ENCODE measurements at places on chromosomes 3 and 15. TPM values are rescaled to one million over a fixed set of nuclear protein-coding genes. Genes with fewer than 3 reads are reported as not detected.

RNF7 gene
- 198 TPM for total RNA-seq

- no peaks in the 10 kb centered on the region for H3K36me3 ChIP-seq
- DNase-seq = no peak
- H3K4me3 ChIP-seq = no peak overlapping the region
- H3K27me3 ChIP-seq = no peaks in the 10 kb centered on the region
Observed at GRCh38 chr3:23217872-23218554, 14.9 kb downstream of the UBE2E2 start.

- no peaks in the 10 kb centered on the region for H3K36me3 ChIP-seq
- H3K27ac ChIP-seq = no peak overlapping the region
- H3K27me3 ChIP-seq = no peaks in the 10 kb centered on the region
- no peak overlapping the region for H3K4me3 ChIP-seq
- peaks cover 19% of the 10 kb centered on the region for H3K4me1 ChIP-seq
Observed at GRCh38 chr3:119177321-119177720, 3.9 kb downstream of the UPK1B start.

GRCh38 chr3:72319194-72320094, 528.8 kb downstream of the SHQ1 start:
- H3K27me3 ChIP-seq = no peaks in the 10 kb centered on the region
- peak; percentile 57 for DNase-seq
- H3K27ac ChIP-seq = 0 out of 2 replicates have a peak overlapping the region, but pooled peaks have one; percentile 12
- H3K4me3 ChIP-seq = no peak overlapping the region
- H3K4me1 ChIP-seq = 0 out of 2 replicates have a peak, but pooled peaks cover 10% of the 10 kb centered on the region

GRCh38 chr3:177529716-177530335, 332.5 kb upstream of the TBL1XR1 start:
- peak; percentile 30 for DNase-seq
- no peak overlapping the region for H3K4me3 ChIP-seq
- peaks cover 28% of the 10 kb centered on the region for H3K4me1 ChIP-seq
- H3K36me3 ChIP-seq = no peaks in the 10 kb centered on the region
- no peak overlapping the region for H3K27ac ChIP-seq

MITF gene
- total RNA-seq = 0.38 TPM

TRIM59 gene
- 14.8 TPM for total RNA-seq

RAB6B gene
- 0.38 TPM for total RNA-seq

- DNase-seq = no peak
- H3K27ac ChIP-seq = no peak overlapping the region
- no peaks in the 10 kb centered on the region for H3K4me1 ChIP-seq
- no peak overlapping the region for H3K4me3 ChIP-seq
- H3K36me3 ChIP-seq = no peaks in the 10 kb centered on the region
- no peaks in the 10 kb centered on the region for H3K27me3 ChIP-seq
Observed at GRCh38 chr15:26109203-26109602, 246.1 kb upstream of the ATP10A start.

DNA sequence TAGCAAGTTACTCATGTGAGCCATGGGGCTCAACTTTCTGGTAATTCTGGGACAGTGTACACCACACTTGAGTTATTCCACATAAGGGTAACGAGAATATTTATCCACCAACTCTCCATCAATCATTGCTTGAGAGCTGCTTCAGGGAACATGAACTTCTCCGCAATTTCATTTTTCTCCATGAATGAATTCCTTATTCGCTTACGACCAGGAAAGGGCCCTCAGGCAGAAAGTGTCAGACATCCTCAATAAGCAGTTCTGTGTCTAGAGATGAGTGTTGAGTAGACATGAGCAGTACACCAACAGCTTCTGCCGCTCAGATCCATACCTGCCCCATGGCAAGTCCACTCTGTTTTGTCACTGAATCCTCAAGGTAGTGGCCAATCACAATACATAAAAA, 24.8 kb upstream of the IQCF2 start:
- H3K4me3 ChIP-seq = no peak overlapping the region
- DNase-seq = no peak
- no peak overlapping the region for H3K27ac ChIP-seq
- H3K4me1 ChIP-seq = no peaks in the 10 kb centered on the region
- H3K36me3 ChIP-seq = no peaks in the 10 kb centered on the region
- no peaks in the 10 kb centered on the region for H3K27me3 ChIP-seq

- no peak overlapping the region for H3K4me3 ChIP-seq
- H3K27ac ChIP-seq = peak overlapping the region; percentile 62
- H3K4me1 ChIP-seq = peaks cover 55% of the 10 kb centered on the region
- no peaks in the 10 kb centered on the region for H3K27me3 ChIP-seq
- H3K36me3 ChIP-seq = no peaks in the 10 kb centered on the region
Observed at GRCh38 chr15:70494852-70495571, 268.3 kb downstream of the UACA start.

CFAP100 gene
- not detected for total RNA-seq

GRCh38 chr3:152839511-152839910, 4.6 kb downstream of the P2RY1 start:
- no peak overlapping the region for H3K4me3 ChIP-seq
- no peak for DNase-seq
- no peak overlapping the region for H3K27ac ChIP-seq
- peaks cover 25% of the 10 kb centered on the region for H3K27me3 ChIP-seq
- no peaks in the 10 kb centered on the region for H3K36me3 ChIP-seq

- H3K36me3 ChIP-seq = no peaks in the 10 kb centered on the region
- no peak overlapping the region for H3K4me3 ChIP-seq
- H3K27ac ChIP-seq = no peak overlapping the region
- no peaks in the 10 kb centered on the region for H3K27me3 ChIP-seq
- DNase-seq = no peak
Observed at GRCh38 chr3:112012205-112012992, 13.7 kb downstream of the TAGLN3 start.

BOC gene
- 16.8 TPM for total RNA-seq

DNA sequence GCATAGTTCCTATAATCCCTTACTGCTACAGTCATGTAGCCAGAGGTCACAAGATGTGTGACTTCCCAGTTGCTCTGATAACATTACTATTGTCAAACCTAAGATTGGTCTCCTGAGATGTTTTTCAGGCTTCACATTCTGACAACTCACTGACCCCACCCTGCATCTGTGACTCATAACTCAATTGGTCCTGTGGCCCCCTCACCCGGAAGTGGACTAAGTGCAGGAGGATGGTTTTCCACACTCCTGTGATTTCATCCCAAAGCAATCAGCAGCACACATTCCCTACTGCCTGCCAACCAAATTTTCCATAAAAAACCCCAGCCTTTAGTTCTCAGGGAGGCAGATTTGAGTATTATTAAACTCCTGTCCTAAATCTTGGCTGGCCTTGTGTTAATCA, 564.9 kb upstream of the ZNF385D start:
- H3K27me3 ChIP-seq = no peaks in the 10 kb centered on the region
- 0 out of 2 replicates have a peak, but pooled peaks cover 5% of the 10 kb centered on the region for H3K4me1 ChIP-seq
- H3K36me3 ChIP-seq = no peaks in the 10 kb centered on the region
- no peak overlapping the region for H3K27ac ChIP-seq
- no peak overlapping the region for H3K4me3 ChIP-seq
- peak; percentile 2 for DNase-seq

ZNF80 gene
- total RNA-seq = not detected

DNA sequence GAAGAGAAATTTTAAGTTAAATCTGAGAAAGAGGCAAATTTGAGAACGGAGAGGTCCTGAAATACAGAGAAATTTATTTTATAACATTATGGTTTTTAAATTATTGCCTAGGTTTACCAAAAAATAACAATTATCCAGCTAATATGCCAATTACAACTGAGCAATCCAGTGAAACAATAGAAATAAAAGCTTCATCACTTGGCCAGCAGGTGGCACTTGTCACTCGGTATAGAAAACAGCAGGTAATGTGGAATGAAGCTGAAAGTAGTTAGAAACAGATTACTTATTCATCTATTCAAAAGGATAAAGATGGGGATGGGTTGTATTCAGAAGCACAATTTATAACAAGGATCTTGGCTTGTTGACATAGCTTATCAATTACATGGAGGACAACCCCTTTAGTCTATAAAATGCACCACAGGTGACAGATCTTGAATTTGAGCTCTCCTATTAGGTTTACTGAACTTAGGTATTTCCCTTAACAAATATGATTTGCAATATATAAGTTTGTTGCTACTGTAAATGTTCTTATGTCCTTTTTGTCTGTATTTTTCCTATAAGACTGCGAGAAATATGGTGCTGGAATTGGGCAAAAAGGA, 70.1 kb upstream of the GUCA1C start:
- no peaks in the 10 kb centered on the region for H3K4me1 ChIP-seq
- no peaks in the 10 kb centered on the region for H3K27me3 ChIP-seq
- DNase-seq = peak; percentile 58
- no peak overlapping the region for H3K4me3 ChIP-seq

GRCh38 chr3:126908752-126909275, 74.1 kb upstream of the PLXNA1 start:
- H3K27me3 ChIP-seq = no peaks in the 10 kb centered on the region
- no peak overlapping the region for H3K4me3 ChIP-seq
- no peak overlapping the region for H3K27ac ChIP-seq

INSYN1 gene
- 10.4 TPM for total RNA-seq

DNA sequence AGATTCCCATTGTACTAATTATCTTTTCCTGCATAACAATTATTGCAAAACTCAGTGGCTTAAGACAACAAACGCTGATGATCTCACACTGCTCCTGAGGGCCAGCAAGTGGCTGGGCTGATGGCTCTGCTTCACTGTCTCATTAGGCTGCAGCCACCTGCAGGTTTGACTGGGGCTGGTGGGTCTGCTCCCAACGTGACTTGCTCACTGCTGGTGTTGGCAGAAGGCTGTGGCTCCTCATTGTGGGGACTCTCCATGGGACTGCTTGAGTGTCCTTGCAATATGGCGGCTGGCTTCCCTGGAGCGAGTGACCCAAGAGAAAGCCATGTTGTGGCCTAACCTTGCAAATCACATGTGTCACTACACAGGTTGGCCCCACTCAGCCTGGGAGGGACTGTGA, 71.1 kb downstream of the PLXNA1 start:
- no peaks in the 10 kb centered on the region for H3K27me3 ChIP-seq
- H3K4me3 ChIP-seq = no peak overlapping the region
- DNase-seq = no peak
- H3K4me1 ChIP-seq = no peaks in the 10 kb centered on the region
- no peak overlapping the region for H3K27ac ChIP-seq
- no peaks in the 10 kb centered on the region for H3K36me3 ChIP-seq

XIRP1 gene
- total RNA-seq = not detected

DNA sequence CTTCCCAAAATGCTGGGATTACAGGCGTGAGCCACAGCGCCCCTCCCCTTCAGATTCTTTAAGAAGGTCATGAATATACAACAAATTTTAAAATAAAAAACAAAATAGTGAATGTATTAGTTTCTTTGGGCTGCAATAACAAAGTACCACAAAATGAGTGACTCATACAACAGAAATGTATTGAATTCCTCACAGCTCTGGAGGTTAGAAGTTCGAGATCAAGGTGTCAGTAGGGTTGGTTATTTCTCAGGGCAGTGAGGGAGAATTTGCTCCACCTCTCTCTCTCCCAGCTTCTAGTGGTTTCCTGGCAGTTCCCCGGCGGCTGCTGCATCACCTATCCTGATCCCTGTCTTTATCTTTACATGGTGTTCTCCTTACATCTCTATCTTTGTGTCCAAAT, 804.0 kb downstream of the ROBO1 start:
- no peak overlapping the region for H3K4me3 ChIP-seq
- DNase-seq = no peak
- no peaks in the 10 kb centered on the region for H3K27me3 ChIP-seq
- no peaks in the 10 kb centered on the region for H3K36me3 ChIP-seq

DNA sequence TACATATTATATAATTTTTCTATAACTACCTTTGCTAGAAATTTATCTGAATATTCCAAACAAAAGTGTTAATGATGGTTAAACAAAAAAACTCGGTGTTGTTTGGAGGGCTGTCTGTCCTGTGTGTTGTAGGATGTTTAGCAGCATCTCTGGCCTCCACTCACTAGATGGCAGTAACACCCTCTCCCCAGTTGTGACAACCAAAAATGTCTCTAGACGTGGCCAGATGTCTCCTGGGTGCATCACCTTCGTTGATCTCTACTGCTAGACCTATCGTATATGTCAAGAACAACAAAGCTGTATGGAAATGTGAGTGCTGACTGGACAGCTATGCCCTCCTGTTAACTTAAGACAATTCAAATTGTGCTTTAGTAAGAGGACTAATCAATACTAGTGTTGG, 14.1 kb downstream of the ANKRD34C start:
- peaks cover 19% of the 10 kb centered on the region for H3K27me3 ChIP-seq
- no peak for DNase-seq
- no peak overlapping the region for H3K27ac ChIP-seq
- no peaks in the 10 kb centered on the region for H3K36me3 ChIP-seq
- no peak overlapping the region for H3K4me3 ChIP-seq

LRTM1 gene
- not detected for total RNA-seq

MUC20 gene
- not detected for total RNA-seq

- peak; percentile 53 for DNase-seq
- H3K27me3 ChIP-seq = no peaks in the 10 kb centered on the region
- H3K4me1 ChIP-seq = peaks cover 15% of the 10 kb centered on the region
- no peak overlapping the region for H3K4me3 ChIP-seq
- no peaks in the 10 kb centered on the region for H3K36me3 ChIP-seq
Observed at GRCh38 chr3:152738656-152739055, 96.3 kb upstream of the P2RY1 start.

DNA sequence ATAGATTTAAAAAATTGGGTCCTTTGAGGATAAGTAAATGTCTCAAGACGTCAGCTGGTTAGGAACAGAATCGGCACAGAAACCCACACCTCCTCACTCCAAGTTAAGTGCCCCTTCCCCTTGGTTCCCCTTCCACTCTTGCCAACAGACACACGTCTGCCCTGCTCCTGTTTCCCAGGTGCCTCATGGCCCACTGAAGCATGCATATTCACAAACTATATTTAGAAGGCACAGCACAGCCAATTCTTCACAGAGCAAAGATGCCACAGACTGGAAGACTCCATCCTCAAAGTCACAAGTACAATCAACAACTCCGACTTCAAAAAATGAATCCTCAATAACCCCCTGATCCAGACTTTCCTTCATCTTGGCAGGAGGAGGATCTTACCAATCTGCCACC, 295.4 kb upstream of the NR2F2 start:
- no peak overlapping the region for H3K4me3 ChIP-seq
- no peaks in the 10 kb centered on the region for H3K27me3 ChIP-seq
- DNase-seq = no peak
- H3K27ac ChIP-seq = no peak overlapping the region
- no peaks in the 10 kb centered on the region for H3K36me3 ChIP-seq

GRCh38 chr3:151003768-151004134, 31.2 kb upstream of the CLRN1 start:
- DNase-seq = no peak
- no peak overlapping the region for H3K4me3 ChIP-seq
- H3K27ac ChIP-seq = no peak overlapping the region

CYP1A2 gene
- total RNA-seq = not detected

- no peak for DNase-seq
- no peaks in the 10 kb centered on the region for H3K4me1 ChIP-seq
- no peak overlapping the region for H3K27ac ChIP-seq
- peaks cover 55% of the 10 kb centered on the region for H3K27me3 ChIP-seq
- no peak overlapping the region for H3K4me3 ChIP-seq
Observed at GRCh38 chr3:98711426-98711825, 51.7 kb upstream of the ST3GAL6 start.

SLC35G2 gene
- 11.6 TPM for total RNA-seq

- no peaks in the 10 kb centered on the region for H3K36me3 ChIP-seq
- peaks cover 21% of the 10 kb centered on the region for H3K4me1 ChIP-seq
- H3K27me3 ChIP-seq = no peaks in the 10 kb centered on the region
- peak overlapping the region; percentile 7 for H3K4me3 ChIP-seq
Observed at GRCh38 chr3:157248590-157249422, 88.9 kb upstream of the CCNL1 start.

Data from GM23248 (cell line).